ENCODE measurements at places on chromosomes 1 and 21.

- no peak for DNase-seq
Measured at GRCh38 chr1:15836772-15837669, 10.5 kb upstream of the SPEN start.

DNA sequence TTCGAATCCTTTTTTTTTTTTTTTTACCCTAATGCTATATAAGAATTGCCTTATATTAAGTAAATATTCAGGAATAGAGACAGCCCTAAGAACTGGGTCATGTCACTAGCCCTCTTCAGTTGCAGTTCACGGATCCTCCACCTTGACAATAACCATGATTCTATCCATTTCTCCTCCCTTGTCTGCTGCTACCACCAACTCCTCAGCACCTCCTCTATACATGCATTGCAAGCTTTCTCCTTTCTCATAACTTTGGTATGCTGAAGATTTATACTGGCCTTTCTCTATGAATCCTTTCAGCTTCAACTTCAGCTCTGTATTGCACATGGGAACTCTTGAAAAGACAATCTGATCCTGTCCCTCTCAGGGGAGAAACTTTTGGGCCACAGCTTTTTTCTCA lies 14.3 kb upstream of the DR1 start:
- DNase-seq: no peak

DNA sequence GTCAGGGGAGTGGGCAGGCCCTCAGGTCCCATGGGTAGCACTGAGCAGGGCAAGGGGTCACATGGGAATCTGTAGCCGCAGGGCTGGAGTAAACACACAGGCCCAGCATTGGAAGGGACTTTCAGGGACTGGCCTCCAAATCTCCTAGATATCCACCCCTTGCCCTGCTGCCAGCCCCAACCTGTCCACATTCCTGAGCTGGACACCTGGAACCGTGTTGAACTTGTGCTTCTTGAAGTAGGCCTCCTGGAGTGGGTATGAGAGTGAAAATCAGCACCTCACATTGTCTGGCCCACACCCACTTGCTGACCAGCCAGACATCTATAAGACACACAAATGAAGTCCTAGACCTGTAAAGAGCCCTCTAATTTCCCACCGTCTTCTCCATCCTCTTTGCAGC lies 7.7 kb downstream of the POMGNT1 start:
- no peak for DNase-seq

GRCh38 chr1:78005755-78006154 lies 1.0 kb downstream of the DNAJB4 start:
- DNase-seq: no peak

DNA sequence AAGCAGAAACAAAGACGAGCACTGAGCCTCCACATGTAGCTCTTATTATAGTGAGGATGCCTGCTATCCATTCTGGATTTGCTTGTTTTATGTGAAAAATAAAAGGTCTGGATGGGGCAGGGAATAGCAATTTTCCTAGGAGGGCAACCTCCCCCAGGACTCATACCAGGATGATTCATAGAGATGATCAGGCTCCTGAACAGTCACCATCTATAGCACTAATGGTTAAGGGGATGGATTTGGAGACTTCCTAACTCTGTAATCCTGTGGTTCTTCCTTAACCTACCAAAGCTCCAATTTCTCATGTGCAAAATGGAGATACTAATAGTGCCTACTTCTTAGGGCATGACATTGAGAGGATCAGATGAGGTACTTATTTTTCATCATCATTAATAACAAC lies 34.5 kb upstream of the CD58 start:
- DNase-seq: no peak

GRCh38 chr1:64975740-64976139 lies 9.4 kb upstream of the JAK1 start:
- no peak for DNase-seq

DNA sequence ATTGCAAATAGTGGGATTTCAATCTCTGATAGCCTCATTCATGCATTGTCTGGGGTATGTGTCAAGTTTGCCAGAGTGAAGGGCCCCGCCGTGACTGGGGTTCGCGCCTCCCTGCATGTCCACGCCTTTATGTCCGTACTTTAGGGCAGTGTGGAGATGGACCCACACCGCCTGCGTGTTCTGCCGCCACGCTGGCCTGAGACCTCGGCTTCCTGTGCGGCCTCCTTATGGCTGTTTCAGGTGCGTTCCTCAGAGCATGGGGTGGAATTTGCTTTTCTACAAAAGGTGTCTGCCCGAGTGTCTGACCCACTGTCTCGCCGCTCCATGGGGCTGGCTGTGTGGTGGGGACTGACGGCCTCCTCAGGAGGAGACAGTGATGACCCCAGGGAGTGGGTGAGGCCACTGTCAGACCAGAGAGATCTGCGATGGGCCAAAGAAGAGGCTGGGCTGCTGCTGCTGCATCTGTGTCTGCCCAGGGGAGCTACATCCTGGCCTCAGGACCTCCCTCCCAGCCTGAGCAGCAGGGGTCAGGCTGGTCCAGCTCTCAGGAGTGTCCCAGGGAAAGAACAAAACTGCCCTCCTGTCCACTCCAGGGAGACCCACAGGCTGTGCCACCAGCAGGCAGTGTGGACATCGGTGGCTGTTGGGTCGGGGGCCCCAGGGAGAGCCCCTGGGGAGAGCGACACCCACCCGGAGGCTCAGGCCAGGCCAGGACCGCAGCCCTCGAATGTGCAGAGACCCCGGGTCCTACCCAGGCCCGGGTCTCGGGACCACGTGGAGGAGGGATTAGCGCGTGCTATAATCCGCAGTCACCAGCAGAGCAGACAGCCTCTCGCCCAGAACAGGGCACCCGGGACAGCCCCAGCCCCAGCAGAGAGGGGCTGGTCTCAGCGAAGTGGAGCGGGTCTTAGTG lies 9.8 kb upstream of the SLC19A1 start:
- DNase-seq: no peak

GRCh38 chr21:44764319-44765230 lies 37.0 kb downstream of the UBE2G2 start:
- no peak for DNase-seq

DNA sequence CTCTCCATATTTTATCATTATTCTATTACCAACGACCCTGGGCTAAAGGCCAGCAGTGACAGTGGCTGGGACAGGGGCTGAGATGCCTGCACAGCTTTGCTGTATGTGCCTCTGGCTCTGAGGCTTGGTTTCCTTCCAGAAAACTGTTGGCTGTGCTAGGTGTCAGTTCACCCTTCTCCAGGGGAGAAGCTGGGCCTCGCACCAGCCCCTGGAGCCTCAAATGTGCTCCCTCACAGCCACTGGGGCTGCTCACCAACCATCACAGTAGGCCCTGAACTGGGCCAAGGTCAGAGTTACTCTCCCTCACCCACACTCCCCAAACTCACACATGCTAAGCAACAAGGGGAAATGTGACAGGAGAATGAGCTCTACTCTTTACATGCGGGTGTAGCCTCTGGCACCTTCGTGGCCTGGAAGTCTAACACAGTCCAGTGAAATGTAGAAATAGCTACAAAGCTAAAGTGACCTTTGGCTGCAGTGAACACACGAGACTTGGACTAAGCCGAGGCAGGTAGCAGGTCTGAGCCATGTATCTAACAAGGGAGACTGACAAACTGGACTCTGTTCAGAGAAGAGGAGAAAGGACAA lies 4.7 kb upstream of the CD160 start:
- no peak for DNase-seq

GRCh38 chr1:163588796-163589195 lies 267.0 kb downstream of the NUF2 start:
- no peak for DNase-seq

DNA sequence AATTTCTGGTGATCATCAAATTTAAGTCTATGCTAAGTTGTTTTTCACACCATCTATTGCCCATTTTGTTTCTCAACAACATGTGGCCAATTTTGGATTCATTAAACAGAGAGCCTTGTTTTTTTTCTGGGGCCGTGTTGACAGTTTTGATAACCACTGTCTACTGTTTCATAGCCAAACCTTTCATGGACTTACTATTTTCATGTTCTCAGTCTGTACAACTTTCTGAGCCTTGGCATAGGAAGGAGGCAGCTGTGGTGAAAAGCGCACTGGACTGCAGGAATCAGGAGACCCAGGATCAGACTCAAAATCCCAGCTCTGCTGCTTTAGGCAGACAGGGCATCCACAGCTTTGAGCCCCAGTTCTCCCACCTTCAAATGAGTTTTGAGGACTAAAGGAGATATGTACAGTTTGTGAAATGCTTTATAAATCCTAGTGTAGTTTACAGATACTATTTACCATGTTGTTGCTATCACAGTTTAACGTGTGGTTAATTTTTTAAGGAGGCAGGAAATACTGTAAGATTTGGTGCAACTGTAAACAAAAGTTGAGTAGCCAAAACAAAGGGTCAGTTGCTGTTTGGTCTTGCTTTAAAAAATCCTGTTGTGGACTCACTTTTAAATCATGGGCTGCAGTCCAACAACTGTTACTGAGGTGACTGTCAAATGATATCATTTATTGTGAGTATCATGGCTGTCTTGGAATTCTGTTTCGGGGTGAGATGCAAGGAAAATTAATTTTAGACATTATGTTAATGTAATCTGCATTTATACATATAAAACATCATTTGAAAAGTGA lies 2.9 kb downstream of the MACO1 start:
- DNase-seq: no peak

DNA sequence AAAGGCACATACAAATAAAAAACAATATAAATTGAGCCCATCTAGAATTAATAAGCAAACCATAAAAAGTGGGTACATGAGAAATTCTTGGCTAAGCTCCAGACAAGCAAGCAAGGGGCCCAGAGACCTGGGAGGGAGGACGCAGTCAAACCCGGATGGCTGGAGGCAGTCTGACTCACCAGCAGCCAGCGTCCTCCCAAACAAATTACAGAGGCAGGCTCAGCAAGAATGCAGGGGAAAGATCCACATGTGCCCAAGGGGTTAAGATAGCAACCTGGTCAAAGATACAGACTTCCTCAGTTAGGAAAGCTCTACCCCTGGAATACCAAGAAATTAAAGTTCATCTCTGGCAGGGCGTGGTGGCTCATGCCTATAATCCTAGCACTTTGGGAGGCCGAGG lies 7.4 kb upstream of the TIAM1 start:
- DNase-seq: no peak

GRCh38 chr21:39314143-39315027 lies 953 bp upstream of the BRWD1 start:
- no peak for DNase-seq

GRCh38 chr1:196056966-196057365 lies 551.3 kb downstream of the KCNT2 start:
- DNase-seq: no peak

DNA sequence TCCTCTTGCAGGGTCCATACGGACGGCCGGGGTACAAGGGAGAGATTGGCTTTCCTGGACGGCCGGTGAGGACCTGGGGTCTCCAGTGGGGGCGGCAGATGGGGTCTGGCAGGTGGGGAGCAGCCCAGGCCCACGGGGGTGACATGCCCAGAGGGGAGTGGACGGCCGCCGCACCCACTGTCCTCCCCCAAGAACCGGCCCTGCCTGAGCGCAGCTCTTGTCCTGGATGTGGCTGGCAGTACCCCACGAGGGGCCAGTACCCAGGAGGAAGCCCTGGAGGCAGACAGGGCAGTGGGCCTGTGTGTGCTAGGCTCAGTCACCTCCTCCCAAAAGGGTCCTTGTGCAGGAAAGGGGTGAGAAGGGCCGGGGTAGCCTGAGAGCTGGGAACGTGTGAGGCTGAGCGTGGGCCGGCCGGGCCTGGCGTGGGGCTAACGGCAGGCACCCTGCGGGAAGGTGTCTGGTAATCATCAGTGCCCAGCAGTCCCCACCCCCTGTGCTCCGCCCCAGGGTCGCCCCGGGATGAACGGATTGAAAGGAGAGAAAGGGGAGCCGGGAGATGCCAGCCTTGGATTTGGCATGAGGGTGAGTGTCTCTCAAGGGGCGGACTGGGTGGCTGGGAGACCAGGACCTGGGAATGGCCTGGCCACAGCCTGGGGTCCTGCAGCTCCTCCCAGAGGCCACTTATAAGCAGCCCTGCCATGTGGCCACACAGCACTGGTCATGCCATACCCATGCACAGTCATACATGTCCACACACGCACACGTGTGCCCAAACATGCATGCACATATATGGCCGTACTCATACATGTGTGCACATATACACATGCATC lies 47.2 kb downstream of the SLC19A1 start:
- no peak for DNase-seq

GRCh38 chr21:34094949-34095348 lies 21.6 kb downstream of the MRPS6 start:
- no peak for DNase-seq

DNA sequence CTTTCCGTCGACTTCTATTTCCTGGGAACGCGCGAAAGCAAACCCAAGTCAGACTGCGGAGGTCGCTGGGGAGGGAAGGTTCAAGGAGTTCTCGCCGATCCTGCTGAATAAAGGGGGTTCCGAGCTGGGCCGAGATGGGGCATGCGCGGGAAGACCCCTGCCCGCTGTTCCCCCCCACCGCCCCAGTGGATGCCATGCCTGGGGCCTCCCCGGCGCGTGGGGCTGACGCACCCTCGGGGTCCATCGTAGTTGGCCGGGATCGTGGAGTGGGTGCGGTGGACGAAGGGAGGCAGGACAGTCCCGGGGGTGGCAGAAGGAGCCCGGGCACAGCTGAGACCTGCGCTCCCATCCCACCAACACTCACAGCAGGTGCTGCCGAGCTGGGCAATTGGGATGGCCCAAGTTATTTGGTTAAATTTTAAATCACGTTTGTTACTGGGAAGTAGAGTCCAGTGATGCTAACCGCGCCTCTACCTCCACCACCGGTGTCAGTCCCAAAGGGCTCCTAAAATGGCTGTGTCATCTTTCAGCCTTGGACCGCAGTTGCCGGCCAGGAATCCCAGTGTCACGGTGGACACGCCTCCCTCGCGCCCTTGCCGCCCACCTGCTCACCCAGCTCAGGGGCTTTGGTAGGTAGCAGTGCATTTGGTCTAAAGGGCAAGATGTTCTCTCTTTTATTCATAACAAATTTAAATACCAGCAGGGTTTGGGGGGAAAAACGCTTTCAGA lies 801 bp downstream of the MX1 start:
- no peak for DNase-seq

GRCh38 chr1:54372978-54373377 lies 33.2 kb downstream of the SSBP3 start:
- no peak for DNase-seq

GRCh38 chr21:43361493-43362296 lies 65.2 kb downstream of the SIK1 start:
- no peak for DNase-seq

DNA sequence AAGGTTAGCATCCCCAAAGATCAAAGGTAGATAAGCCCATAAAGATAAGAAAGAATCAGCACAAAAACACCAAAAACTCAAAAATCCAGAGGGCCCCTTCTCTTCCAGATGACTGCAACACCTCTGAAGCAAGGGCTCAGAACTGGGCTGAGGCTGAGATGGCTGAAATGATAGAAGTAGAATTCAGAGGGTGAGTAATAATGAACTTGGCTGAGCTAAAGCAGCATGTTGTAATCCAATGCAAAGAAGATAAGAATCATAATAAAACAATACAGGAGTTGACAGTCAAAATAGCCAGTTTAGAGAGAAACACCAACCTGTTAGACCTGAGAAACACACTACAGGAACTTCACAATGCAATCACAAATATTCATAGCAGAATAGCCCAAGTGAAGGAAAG lies 406.9 kb upstream of the CXADR start:
- DNase-seq: no peak

DNA sequence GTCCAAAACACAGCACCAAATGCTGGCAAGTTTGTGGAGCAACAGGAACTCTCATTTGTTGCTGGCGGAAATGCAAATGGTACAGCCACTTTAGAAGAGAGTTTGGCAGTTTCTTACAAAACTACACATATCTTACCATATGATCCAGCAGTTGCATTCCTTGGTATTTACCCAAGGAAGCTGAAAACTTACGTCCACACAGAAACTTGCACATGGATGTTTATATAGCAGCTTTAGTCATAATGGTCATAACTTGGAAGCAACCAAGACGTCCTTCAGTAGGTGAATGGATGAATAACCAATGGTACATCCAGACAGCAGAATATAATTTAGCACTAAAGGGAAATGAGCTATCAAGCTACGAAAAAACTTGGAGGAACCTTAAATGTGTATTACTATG lies 66.4 kb downstream of the MARK1 start:
- no peak for DNase-seq
